Activated CD8-positive, alpha-beta T cell treated with anti-CD3 and anti-CD28 coated beads for 36 hours (primary cell): ENCODE measurements at places on chromosomes 6 and 20. TPM values are rescaled to one million over a fixed set of nuclear protein-coding genes. Genes with fewer than 3 reads are reported as not detected.

DNA sequence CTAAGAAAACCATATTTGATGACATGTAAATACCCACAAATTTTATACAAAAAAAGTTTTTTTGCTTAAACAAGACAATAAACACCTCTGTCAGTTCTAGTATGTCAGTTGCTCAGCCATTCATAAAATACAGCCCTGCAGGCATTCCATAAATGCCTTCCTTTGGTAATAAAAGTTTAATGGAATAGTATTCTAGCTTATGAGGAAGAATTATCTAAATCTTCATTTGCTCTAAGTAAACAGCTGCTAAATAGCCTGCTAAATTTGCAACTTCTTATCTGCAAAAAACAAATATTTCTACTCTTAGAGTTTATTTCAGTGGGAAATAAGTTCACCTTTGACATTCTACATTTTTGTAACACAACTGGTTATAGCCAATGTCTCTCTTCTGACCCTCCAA is 108.8 kb downstream of the SMLR1 start:
- H3K4me1 ChIP-seq = no peaks in the 10 kb centered on the region
- no peak overlapping the region for H3K27ac ChIP-seq
- H3K36me3 ChIP-seq = peaks cover 1% of the 10 kb centered on the region
- H3K27me3 ChIP-seq = no peaks in the 10 kb centered on the region

RHAG gene
- total RNA-seq = not detected

DNA sequence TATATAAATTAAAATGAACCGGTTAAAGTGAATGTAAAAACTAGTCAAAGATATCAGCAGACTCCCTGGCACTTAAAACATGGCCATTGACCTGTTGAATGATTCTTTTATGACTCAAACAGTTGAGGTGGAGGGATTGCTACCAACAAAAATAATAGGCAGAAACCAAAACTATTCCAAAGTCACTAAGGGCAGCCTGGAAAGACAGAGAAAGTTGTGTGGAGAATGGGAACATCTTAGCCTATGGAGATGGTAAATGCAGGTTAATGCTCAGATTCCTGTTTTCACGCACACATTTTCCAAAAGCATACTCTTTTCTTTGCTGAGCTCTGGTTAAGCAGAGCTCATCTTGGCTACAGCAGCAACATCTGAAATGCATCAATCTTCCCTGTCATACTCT is 553.5 kb downstream of the HACE1 start:
- H3K4me1 ChIP-seq = no peaks in the 10 kb centered on the region
- no peak overlapping the region for H3K4me3 ChIP-seq
- no peak overlapping the region for H3K27ac ChIP-seq
- H3K36me3 ChIP-seq = no peaks in the 10 kb centered on the region
- H3K27me3 ChIP-seq = no peaks in the 10 kb centered on the region

GOPC gene
- 14.8 TPM for total RNA-seq

DNA sequence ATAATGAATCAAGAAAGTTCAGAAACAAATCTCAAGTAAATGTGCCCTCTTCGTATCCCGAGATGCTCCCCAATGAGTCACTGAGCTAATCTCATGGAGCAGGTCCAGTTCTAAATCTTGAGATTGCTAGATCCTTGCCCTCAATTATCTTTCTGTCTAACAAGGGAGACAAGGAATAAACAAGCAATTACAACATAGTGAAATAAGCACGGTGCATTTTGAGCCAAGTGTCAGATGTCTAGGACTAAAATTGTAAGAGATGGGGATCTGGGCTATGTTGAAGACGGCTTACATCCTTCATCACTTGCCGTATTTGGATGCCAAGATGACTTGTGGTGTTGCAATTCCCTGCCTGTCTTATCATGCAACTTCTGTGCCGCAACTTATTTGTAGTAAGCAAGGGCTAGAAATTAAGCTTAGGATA is 56.5 kb upstream of the ADGRF1 start:
- H3K4me1 ChIP-seq = no peaks in the 10 kb centered on the region
- H3K27ac ChIP-seq = no peak overlapping the region
- H3K4me3 ChIP-seq = no peak overlapping the region
- H3K36me3 ChIP-seq = no peaks in the 10 kb centered on the region
- DNase-seq = no peak
- peaks cover 2% of the 10 kb centered on the region for H3K27me3 ChIP-seq

- H3K4me1 ChIP-seq = no peaks in the 10 kb centered on the region
- no peak overlapping the region for H3K27ac ChIP-seq
- H3K4me3 ChIP-seq = no peak overlapping the region
- H3K36me3 ChIP-seq = no peaks in the 10 kb centered on the region
- peaks cover 2% of the 10 kb centered on the region for H3K27me3 ChIP-seq
Observed at GRCh38 chr6:108746366-108746765, 101.9 kb upstream of the ARMC2 start.

DNA sequence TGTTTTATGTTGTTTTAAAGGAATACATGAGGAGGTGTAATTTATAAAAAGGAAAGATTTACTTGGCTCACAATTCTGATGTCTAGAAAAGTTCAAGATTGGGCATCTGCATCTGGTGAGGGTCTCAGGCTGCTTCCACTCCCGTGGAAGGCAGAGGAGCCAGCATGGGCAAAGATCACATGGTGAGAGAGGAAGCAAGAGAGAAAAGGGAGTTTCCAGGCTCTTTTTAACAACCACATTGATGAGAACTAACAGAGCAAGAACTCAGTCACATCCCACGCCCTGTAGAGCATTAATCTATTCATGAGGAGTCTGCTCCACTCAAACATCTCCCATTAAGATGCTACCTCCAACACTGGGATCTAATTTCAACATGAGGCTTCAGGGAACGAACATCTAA is 1666.3 kb downstream of the HACE1 start:
- no peaks in the 10 kb centered on the region for H3K4me1 ChIP-seq
- no peak overlapping the region for H3K4me3 ChIP-seq
- no peaks in the 10 kb centered on the region for H3K27me3 ChIP-seq
- no peak overlapping the region for H3K27ac ChIP-seq
- H3K36me3 ChIP-seq = no peaks in the 10 kb centered on the region

KCNK17 gene
- total RNA-seq = not detected

COL20A1 gene
- total RNA-seq = not detected

DNA sequence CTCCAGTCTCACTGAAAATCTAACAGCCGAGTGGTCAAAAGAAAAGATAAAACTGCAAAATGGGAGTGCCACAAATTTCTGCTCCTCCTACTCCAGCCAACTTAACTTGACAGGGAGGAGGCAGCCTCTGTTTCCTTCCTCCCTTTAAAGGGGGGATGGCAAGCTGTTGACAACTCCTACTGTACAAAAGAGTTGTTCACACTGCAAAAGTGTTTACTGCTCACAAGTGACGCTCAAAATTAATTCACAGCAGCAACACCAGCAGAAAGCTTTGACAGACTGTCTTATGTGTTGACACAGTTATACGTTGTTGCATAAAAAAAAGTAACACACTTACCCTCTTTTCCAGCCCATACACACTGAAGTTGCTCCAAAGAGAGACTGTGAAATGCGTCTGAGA is 169.8 kb downstream of the BACH2 start:
- H3K36me3 ChIP-seq = peaks cover 49% of the 10 kb centered on the region
- H3K27ac ChIP-seq = peak overlapping the region; percentile 79
- no peaks in the 10 kb centered on the region for H3K27me3 ChIP-seq
- H3K4me3 ChIP-seq = peak overlapping the region; percentile 35
- DNase-seq = no peak

GRCh38 chr20:57500962-57501361 is 24.0 kb downstream of the CTCFL start:
- H3K4me3 ChIP-seq = no peak overlapping the region
- no peak overlapping the region for H3K27ac ChIP-seq
- peaks cover 34% of the 10 kb centered on the region for H3K27me3 ChIP-seq
- no peaks in the 10 kb centered on the region for H3K36me3 ChIP-seq
- H3K4me1 ChIP-seq = peaks cover 7% of the 10 kb centered on the region
- no peak for DNase-seq

HLA-DRB1 gene
- 22.7 TPM for total RNA-seq

DNA sequence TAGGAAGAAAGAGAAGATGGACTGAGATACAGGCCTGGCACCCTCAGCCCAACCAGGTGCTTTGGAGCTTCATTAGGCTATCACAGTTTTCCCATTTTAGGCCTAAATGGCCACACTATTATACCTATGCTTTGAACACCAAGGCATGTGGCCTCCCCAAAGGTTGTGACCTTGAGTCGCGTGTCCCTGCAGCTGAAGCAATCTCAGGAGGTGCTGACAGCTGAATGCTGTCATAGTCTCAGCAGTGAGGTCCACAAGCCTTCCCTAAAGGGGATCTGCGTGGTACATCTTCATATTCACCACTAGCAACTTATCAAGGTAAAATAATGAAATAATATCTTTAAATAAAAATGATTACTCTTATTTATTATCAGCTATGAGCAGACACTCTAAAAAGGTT is 707.9 kb upstream of the NRSN1 start:
- H3K4me3 ChIP-seq = no peak overlapping the region
- H3K36me3 ChIP-seq = no peaks in the 10 kb centered on the region
- H3K27me3 ChIP-seq = no peaks in the 10 kb centered on the region
- no peak for DNase-seq
- H3K4me1 ChIP-seq = no peaks in the 10 kb centered on the region

RBPJL gene
- not detected for total RNA-seq

- peak overlapping the region; percentile 95 for H3K27ac ChIP-seq
- peaks cover 29% of the 10 kb centered on the region for H3K4me1 ChIP-seq
- peaks cover 3% of the 10 kb centered on the region for H3K27me3 ChIP-seq
- peak overlapping the region; percentile 78 for H3K4me3 ChIP-seq
- H3K36me3 ChIP-seq = peaks cover 10% of the 10 kb centered on the region
Observed at GRCh38 chr6:28865401-28866204, 58.2 kb downstream of the TRIM27 start.

FHL5 gene
- total RNA-seq = not detected

- H3K4me1 ChIP-seq = no peaks in the 10 kb centered on the region
- H3K27ac ChIP-seq = no peak overlapping the region
- no peaks in the 10 kb centered on the region for H3K27me3 ChIP-seq
- no peaks in the 10 kb centered on the region for H3K36me3 ChIP-seq
- no peak for DNase-seq
- no peak overlapping the region for H3K4me3 ChIP-seq
Observed at GRCh38 chr6:124033501-124033900, 229.8 kb downstream of the NKAIN2 start.

GRCh38 chr6:166725571-166725970 is 98.5 kb upstream of the RPS6KA2 start:
- H3K27me3 ChIP-seq = no peaks in the 10 kb centered on the region
- H3K4me1 ChIP-seq = peaks cover 6% of the 10 kb centered on the region
- H3K27ac ChIP-seq = no peak overlapping the region
- H3K36me3 ChIP-seq = no peaks in the 10 kb centered on the region
- no peak for DNase-seq
- H3K4me3 ChIP-seq = no peak overlapping the region

DNA sequence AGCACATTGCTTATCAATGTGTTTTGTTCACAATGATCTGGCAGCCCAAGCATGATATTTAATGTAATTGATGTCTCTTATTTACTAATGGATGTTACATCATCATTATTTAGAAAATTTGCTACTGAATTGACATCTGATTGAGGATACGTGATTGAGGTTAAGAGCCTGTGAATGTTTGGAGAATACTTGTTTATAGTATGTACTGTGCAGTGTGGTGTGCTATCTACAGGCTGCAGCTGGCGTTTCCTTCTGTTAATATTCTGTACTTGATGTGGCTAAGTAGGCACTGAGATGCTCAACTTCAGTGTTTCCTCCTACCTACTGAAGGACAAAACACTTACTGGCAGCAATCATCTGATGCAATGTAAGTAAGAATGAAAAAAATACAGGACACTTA is 709.6 kb upstream of the FLRT3 start:
- no peak for DNase-seq
- H3K4me3 ChIP-seq = no peak overlapping the region
- no peaks in the 10 kb centered on the region for H3K36me3 ChIP-seq

DNA sequence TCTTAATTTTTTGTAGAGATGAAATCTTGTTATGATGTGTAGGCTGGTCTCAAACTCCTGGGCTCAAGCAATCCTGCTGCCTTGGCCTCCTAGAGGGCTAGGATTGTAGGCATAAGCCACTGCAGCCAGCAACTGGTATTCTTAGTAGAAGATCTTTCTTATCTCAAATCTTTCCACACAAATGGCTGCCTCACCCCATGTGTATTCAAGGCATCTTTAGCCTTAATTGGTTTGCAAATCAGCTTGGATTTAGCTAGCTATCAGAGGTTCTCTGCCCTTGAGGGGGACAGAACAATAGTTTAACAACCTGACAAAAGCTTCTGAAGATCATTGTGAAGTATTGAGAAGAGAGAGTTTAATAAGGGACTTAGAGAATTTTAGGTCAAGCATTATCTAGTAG is 17.9 kb upstream of the ABRACL start:
- no peaks in the 10 kb centered on the region for H3K4me1 ChIP-seq
- H3K27me3 ChIP-seq = no peaks in the 10 kb centered on the region
- H3K36me3 ChIP-seq = no peaks in the 10 kb centered on the region
- no peak overlapping the region for H3K27ac ChIP-seq

GRCh38 chr6:116557893-116558292 is 4.3 kb downstream of the CALHM4 start:
- H3K27me3 ChIP-seq = peaks cover 8% of the 10 kb centered on the region
- no peak overlapping the region for H3K4me3 ChIP-seq
- H3K27ac ChIP-seq = no peak overlapping the region
- DNase-seq = no peak

DNA sequence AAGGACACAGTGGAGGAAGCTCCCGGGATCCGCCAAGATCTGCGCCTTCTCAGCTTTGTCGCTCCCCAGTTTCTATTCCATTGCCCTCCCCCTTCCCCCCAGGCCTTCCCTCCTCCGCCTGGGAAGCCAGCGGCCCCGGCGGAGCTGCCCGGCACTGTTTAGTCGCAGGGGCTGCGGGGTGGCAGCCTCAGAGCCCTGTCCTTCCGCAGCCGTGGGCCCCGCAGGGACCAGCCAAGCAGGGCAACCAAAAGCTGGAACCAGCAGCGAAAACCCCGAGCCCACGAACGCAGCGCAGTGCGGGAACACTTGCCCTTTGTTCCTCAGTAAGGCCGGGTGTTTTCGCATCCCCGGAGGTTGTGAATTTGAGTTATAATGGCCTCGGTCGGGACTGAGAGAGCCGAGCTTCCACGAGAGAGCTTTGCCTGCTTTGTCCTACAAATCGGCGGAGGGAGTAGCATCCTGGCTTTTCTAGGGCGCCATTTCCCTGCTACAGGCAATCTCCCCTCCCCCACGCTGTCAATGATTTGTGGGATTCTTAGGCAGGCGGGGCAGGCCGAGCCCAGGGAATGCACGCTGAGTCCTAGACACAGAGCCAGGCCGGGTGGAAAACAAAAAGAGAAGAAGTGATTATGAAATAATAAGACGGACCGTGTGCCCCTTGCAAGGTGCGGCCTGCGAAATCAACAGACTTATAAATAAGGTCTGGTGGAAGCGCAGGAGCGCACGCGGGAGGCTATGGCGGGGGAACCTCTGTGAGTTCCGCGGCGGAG is 4.0 kb upstream of the TUBB2B start:
- peaks cover 42% of the 10 kb centered on the region for H3K4me1 ChIP-seq
- DNase-seq = no peak
- H3K27ac ChIP-seq = no peak overlapping the region

GRCh38 chr20:59518881-59519706 is 85.2 kb upstream of the PHACTR3 start:
- no peaks in the 10 kb centered on the region for H3K4me1 ChIP-seq
- peak; percentile 28 for DNase-seq
- no peak overlapping the region for H3K27ac ChIP-seq
- no peak overlapping the region for H3K4me3 ChIP-seq

- no peaks in the 10 kb centered on the region for H3K27me3 ChIP-seq
- H3K4me3 ChIP-seq = no peak overlapping the region
Observed at GRCh38 chr20:59850018-59850641, 83.3 kb downstream of the SYCP2 start.
